LHCN-M2 (cell line): ENCODE measurements at places on chromosomes 2 and 18.

DNA sequence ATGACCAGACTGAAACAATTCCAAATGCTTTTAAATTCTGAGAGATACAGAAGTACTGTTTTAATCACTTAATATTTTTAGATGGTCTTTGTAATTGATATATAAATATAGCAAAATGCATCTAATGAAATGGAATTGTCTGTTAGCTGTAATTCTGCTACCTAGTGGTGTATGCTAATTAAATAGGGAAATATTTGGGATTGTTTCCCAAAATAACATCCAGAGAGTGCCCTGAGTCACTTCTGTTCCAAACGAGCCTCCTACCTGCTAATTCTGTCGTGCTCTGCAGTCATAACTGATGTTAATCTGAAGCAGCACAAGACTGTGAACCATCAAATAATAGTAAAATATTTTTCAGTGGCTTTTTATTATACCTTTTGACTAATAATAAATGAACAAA lies 71.4 kb upstream of the NOSTRIN start:
- DNase-seq: no peak

GRCh38 chr2:457792-458424 lies 170.0 kb upstream of the ALKAL2 start:
- no peak for DNase-seq

- no peak for DNase-seq
Measured at GRCh38 chr2:98761267-98761781, 30.4 kb upstream of the MGAT4A start.

- DNase-seq: no peak
Measured at GRCh38 chr18:12420821-12421421, 13.2 kb downstream of the PRELID3A start.

DNA sequence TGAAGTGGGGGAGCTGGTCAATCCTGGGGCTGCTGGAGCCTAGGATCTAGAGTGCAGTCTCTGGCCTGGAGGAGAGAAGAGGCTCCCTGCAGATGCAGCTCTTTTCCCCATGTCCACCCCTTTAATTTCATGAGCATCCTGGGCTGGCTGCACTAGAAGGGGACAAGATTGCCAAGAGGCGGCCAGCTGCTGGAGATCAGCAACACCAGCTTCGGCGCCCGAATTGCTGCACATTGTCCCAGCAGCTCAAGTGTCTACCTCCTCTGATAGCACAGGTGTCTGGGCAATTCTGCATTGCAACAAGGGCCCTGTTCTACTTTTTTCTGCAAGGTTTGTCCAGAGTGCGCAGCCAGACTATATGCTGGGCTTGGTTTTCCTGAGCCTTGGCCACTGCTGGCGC lies 125.7 kb downstream of the AGAP1 start:
- no peak for DNase-seq

DNA sequence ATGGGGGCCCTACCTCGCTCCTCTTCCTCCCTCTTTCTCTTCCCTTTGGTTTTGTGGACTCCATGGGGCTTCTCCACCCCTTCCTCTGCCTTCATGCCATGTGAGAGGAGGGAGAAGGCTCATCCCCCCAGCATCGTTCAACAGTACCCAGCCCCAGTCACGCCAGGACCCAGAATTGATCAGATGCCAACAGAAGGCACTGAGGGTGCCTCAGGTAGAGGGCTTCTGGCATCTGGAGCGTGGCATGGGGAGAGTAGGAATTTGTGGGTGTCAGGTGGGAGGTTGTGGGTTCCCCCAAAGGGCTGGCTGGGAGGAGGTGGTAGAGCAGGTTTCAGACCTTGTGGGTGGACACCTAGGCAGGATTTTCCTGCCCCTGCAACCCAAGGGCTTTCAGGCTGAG lies 122.0 kb downstream of the TWIST2 start:
- no peak for DNase-seq
